Suppressor macrophage treated with lipopolysaccharide for 4 hours (primary cell): ENCODE measurements at places on chromosomes 1 and 21.

DNA sequence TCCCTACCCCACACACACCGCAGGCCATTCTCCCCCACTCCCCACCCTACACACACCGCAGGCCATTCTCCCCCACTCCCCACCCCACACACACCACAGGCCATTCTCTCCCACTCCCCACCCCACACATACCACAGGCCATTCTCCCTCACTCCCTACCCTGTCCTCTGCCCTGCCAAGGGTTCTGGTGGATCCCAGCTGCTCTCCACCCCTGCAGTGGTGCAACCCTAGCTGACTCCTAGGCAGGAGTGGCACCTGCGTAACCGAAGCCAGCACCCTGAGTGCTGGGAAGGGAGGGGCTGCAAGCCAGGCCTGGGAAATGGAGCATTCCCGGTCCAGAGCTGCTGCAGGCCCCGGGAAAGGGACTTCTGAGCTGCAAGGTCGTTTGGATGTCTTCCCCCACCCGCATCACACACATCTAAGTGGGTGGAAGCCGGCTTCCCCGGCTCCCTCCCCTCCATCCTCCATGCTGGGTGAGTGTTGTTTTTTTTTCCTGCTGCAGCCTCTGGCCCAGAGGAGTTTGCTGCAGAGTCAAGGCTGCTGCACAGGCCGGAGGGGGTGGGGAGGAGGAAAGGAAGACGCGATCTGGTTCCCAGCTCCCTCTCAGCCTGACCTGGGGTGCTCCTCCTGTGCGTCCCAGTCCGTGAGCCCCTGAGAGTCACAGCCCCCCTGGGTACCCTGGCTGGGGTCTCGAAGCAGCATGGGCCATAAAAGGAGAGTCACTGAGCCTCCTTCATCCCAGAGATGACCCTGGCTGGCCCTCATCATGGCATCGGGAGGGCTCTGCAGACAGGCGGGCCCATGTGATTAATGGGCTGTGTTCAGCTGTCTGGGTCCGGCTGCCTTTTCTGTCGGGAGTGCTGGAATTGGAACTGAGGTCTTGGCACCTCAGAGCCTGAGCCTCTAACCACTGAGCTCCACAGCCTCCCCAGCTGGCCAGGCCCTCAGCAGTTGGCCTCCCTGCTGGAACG lies 16.1 kb downstream of the H6PD start:
- DNase-seq = no peak

DNA sequence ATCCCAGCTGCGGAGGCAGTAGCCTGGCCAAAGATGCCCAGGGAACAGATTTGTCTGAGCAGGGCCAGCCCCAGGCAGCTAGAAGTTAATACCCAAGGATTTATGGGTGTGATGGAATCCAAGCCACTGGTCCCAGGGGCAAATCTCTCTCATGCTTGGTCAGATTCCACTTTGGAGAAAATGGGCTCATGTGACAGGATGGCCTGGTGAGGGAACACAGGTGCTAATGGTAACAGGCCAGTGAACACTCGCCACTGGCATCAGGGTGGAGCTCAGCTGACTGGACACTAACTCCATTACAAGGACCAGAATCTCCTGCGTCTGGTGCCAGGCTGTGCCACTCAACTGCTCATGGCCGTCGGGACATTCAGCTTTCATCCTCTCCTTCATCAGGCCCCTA lies 12.0 kb downstream of the MDM4 start:
- DNase-seq = no peak

GRCh38 chr1:114554577-114554976 lies 26.8 kb downstream of the BCAS2 start:
- DNase-seq = no peak

DNA sequence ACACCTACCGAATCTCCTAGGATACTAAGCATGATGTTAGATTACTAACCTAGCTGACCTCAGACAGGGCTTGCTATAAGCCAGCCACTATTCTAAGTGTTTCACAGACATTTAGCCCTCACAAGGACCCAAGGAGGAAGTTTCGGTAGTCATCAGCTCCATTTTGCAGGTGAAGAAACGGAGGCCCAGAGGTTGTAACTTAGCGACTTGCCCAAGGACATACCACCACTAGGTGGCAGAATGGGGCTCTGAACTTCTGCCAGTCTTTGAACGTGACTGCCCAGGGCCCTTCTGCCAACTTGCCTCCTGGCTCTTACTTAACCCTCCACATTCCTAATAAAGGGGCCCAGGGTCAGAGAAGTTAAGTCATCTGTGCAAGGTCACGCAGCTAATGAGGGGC lies 283.5 kb downstream of the C1orf94 start:
- DNase-seq = peak; percentile 51

GRCh38 chr1:160883581-160884513 lies 1.1 kb downstream of the ITLN1 start:
- DNase-seq = no peak

- peak; percentile 48 for DNase-seq
These were observed 22.0 kb downstream of the RLF start for GRCh38 chr1:40183055-40183710.

GRCh38 chr1:232368821-232369321 lies 261.1 kb downstream of the SIPA1L2 start:
- DNase-seq = no peak
